NK-92 treated with Interleukin-12 subunit alpha and Interleukin-12 subunit beta, amount 100 ng/mL, for 24 hours (cell line): ENCODE measurements at places on chromosomes 4 and X.

DNA sequence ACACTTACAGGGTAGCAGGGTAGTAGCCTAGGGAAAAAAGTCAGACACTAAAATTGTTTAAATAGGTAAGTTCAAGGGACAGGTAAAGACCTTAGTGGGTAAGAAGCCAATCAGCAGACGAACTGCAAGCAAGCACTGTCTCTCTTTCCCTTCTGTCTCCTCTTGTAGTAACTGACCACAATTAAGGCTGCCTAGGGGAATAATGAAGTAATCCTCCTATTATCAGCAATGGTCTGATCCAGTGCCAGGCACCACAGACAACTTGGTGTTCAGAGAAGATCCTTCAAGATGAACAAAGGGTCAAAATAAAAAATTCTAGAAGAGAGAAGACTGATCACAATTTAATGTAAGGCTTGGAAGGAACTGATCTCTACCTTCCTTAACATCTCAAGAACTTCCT, 62.9 kb downstream of the ELOVL6 start:
- DNase-seq: no peak

GRCh38 chr4:106312377-106312776, 3.6 kb downstream of the TBCK start:
- DNase-seq: no peak

GRCh38 chr4:107858158-107858742, 33.5 kb downstream of the SGMS2 start:
- DNase-seq: no peak

DNA sequence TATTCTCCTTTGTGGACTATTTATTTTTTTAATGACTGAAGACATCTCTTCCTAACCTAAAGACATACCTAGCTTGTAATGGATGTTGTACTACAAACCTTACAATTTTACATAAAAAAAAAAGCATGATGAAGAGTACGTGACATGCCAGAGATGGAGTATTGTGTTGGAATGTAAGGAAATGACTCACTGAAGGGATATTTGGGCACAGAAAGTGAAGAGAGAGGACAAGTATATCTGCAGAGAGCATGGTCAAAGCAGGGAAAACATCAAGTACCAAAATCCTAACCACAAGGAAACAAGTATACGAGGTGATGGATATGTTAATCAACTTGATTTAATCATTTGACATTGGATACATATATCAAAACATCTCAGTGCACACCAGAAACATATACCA, 1051.4 kb upstream of the PRKX start:
- DNase-seq: no peak

GRCh38 chr4:75391489-75392166, 122.6 kb downstream of the RCHY1 start:
- no peak for DNase-seq

DNA sequence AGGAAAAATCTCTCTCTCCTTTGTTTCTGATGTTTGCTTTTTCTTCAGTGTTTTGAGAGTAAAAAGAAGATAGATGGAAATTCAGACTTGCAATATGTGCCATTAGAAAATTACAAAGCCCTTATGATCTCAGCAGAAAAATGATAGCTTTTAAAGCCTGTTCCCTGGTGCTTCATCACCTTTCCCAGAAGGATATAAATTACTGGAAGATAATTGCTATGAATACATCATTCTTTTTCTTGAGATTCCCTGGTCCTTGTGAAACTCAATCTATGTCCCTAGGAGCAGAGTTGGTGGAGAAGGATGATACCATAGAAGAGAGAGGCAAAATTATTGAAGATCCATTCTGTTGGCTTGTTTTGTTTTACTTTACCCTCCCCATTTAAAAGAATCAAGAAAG, 86.5 kb downstream of the GLRA3 start:
- no peak for DNase-seq

GRCh38 chrX:154443992-154444754, at the start of gene FAM50A:
Gene FAM50A, plus strand, starts transcription at chrX:154444141. Its CDS starts 95 bp downstream, at chrX:154444236.
- peak; percentile 53 for DNase-seq

GRCh38 chr4:70681704-70682103, 6.6 kb upstream of the UTP3 start:
- no peak for DNase-seq

DNA sequence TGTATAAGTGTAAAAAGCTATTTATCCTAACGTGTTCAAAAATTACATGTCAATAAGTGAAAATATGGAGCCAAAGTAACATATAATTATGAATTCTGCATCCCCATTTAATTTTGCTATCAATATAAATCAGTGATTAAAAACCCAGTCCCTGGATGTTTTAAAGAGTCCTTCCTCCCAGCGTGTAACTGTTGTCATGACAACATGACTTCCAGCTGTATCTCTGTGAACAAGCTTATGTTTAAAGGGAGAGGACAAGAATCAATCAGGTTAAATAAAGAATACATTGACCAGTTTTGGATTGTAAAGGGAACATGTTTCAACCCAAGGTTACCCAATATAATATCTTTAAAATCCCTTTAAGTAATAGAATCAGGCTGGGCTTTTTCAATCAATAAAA, 219.7 kb downstream of the NSUN7 start:
- no peak for DNase-seq

GRCh38 chr4:86508436-86508835, 85.7 kb upstream of the PTPN13 start:
- DNase-seq: no peak

- no peak for DNase-seq
Observed at GRCh38 chrX:21666679-21667078, 8.5 kb upstream of the KLHL34 start.

DNA sequence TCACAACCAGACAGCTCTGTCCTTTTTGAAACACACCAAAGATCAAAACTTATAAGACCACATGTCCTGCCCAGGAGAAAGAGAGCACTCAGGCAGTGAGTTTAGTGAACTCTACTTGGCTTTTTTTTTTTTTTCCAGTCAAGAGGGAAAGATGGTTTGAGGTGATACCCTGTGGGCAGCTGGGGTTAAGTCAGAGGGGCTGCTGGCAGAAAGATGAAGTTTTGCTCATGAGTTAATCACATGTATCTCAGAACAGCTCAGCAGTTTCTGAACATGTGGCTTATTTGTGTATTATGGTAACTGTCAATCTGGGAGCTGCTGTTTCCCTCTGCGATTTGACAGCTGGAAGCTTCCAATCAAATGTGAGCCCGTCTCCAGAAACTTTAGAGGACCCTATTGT, 56.4 kb upstream of the MAP3K15 start:
- no peak for DNase-seq

DNA sequence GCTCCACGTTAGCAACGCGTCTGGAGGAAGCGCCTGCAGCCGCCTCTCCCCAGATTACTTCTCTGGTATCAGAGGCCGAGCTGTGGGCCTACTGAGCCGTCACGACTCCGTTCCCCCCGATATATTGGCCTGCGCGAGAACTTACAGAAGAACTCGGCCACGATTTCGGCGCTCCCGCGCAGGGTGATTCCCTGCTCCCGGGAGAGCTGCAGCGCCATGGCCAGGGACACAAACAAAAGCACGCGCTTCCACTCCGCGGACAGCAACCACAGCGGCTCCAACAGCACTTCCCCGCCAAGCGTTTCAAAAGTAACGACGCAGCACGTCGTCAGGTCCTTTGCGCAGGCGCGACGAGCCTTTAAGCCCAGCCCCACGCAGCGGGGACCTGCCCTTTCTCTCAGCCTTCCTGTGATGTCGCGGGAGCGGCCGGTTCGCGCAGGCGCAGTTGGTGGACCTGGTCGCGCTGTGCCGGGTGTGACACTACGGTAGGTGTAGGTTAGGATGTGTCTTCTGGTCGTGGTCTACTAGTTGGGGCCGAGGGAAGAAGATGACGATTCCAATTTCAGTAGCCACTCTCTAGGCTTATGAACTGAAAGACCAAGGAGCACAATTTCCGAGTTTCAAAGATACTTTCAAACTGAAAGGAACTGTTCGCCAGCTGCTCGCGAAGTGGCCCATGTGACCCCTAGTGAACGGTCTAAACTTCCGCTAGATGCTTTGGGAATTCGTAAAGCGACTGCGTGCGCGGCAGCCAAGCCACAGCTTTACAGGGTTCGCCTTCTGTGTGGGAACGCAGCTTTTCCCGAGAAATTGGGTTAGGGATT, at the start of gene MAD2L1:
Gene MAD2L1, minus strand, starts transcription at position 332 of the 824 bp plus-strand sequence. Its CDS starts 114 bp downstream, at position 218.
- peak; percentile 94 for DNase-seq

- DNase-seq: no peak
Observed at GRCh38 chr4:52925531-52925968, 63.4 kb downstream of the RASL11B start.

- DNase-seq: no peak
Observed at GRCh38 chr4:150067859-150068258, 10.4 kb upstream of the DCLK2 start.

DNA sequence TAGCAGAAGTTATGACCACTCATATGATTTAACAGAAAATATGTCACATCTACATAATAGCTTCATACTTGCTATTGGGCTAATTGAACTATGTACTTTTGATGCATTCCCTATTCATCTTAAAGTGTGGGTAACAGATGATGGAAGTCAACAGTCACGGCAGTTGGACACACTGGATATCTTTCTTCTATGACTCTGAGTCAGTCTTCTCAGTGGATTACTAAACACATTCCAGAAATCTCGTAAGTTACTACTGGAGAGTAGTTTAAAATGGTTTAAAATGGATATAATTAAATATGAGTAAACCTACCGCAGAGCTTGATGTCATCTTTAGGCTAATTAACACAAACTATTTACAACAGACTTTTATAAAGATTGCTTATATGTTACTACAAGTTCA, 30.1 kb upstream of the CFAP299 start:
- DNase-seq: no peak

- DNase-seq: no peak
Observed at GRCh38 chr4:30538794-30539193, 181.4 kb upstream of the PCDH7 start.

- no peak for DNase-seq
Observed at GRCh38 chrX:63740382-63740781, 44.6 kb downstream of the ARHGEF9 start.

DNA sequence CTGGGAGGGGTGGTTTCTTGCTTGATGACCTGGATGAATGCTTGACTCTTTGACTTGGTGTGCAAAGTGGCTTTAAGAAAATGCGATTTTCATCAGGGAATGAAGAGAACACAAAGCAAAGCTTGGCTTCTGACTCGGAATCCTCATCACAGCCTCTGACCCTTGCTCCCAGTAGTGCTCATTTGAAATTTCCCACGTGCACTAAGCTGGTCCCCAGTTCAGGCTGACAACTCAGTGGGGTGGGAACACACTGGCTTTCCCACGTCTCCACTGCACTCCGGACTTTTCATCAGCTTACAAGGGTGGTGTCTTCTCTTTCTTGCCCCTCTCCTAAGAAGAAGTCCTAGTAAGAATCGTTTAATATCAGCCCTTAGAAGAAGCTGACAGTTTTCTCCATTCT, 53.3 kb downstream of the HCCS start:
- no peak for DNase-seq

- DNase-seq: no peak
Observed at GRCh38 chr4:105119356-105119755, 27.3 kb upstream of the TET2 start.

DNA sequence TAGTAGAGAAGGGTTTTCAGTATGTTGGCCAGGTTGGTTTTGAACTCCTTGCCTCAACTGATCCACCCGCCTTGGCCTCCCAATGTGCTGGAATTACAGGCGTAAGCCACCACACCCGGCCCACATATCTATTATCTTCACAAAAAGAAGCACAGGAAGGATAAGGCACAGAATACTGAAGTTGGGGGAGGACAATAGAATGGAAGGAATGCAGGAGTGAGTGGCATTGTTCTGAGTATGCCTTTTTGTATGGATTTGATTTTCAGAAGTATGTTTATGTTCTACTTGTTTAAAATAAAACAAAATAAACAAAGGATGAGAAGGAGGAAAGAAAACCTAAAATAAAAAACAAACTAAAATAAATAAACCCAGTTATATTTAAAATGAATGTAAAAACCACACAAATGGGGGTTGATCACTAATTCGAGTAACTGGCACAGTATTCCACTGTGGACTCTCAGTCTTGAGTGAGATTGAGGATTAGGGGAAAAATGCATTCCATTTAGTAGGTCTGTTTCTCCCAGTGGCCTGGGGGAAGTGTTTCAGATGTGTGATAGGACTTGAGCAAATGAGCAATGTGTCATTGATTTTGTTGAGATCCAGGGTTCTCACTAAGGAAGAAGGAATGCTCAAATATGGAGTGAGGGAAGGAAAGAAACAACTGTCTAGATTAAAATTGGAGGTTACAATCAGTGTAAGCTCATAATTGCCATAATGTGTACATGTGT, 109.0 kb upstream of the C1QTNF7 start:
- DNase-seq: no peak

DNA sequence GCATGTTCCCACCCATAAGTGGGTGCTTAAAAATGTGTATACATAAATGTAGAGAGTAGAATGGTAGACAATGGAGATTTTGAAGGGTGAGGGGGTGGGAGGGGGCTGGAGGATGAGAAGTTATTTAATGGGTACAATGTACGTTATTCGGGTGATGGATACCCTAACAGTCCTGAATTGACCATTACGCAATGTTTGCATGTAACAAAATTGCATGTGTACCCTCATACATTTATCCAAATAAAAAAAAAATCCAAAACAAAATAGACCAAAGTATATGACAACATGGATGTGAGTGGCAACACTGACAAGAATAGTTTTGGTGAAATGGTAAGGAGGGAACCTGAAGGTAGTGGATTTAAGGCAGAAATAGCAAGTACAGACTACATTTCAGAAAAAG, 63.7 kb downstream of the LARP7 start:
- DNase-seq: no peak

- no peak for DNase-seq
Observed at GRCh38 chrX:19332983-19333382, 10.7 kb upstream of the PDHA1 start.

DNA sequence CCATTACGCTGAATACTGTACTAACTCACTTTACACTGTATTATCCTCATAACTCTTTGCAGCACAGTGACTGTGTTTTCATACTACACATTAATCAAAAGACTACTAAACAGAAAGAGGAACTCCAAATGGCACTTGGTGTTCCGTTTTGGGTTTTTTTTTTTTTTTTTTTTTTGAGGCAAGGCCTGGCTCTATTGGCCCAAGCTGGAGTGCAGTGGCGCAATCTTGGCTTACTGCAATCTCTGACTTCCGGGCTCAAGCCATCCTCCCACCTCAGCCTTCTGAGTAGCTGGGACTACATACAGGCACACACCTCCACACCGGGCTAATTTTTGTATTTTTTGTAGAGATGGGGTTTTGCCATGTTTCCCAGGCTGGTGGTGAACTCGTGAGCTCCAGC, 10.7 kb downstream of the KLHL8 start:
- peak; percentile 0 for DNase-seq

DNA sequence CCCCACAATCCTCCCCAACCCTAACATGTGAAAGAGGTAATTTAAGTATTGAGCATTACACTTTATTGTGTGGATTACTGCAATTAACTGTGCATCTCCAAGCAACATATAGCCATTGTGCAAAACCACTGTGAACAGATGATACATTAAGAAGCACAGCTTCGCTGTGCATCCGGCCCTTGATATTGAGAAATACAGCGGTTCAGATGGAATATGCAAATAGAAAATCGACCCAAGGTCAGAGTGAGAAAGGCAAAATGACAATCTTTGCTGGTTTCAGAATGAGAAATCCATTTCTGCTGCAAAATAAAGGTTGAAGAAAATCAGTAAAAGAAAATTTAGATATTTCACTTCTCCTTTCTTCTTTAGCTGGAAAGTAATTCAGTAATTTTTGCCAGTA, 805.9 kb upstream of the GRID2 start:
- no peak for DNase-seq

- peak; percentile 40 for DNase-seq
Observed at GRCh38 chrX:38805432-38806389, 4.5 kb downstream of the MID1IP1 start.
